ENCODE measurements at places on chromosomes 3 and 15.

DNA sequence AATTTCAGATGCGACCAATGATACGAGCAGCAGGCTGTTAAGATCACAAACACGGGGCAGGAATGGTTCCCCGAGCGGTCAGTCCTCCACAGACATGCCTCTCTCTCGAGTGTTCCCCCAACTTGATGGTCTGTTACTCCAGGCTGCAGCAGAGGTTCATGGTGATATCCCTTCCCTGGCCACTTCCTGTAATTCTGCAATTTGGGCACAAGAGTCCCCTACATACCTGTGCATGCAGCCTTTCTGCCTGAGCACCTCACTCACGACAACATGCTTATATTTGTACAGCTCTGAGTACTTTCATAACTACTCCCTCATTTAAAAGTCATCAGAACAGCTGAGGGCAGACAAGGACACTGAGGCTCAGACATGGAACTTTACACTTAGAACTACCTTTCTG, 408.1 kb upstream of the NR2F2 start:
- DNase-seq = no peak

GRCh38 chr15:67085818-67086636, 20.6 kb downstream of the SMAD3 start:
- peak; percentile 47 for DNase-seq

GRCh38 chr15:34610354-34610753, 26.9 kb upstream of the GOLGA8B start:
- DNase-seq = peak; percentile 40

GRCh38 chr15:58285212-58285920, 146.4 kb upstream of the LIPC start:
- no peak for DNase-seq

DNA sequence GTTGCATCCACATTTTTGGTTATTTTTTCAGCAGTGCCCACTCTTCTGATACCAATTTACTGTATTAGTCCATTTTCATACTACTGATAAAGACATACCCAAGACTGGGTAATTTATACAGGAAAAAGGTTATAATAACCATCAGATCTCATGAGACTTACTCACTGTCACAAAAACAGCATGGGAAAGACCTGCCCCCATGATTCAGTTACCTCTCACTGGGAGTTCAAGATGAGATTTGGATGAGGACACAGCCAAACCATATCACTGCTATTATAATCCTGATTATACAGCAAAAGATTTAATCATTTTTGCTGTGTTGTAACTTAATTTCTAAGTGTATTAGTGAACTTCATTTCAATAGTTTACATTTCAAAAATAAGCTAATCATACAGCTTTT, 6.6 kb downstream of the ZBED2 start:
- no peak for DNase-seq

- no peak for DNase-seq
These were observed 36.5 kb upstream of the DENND4A start for GRCh38 chr15:65828585-65828984.

DNA sequence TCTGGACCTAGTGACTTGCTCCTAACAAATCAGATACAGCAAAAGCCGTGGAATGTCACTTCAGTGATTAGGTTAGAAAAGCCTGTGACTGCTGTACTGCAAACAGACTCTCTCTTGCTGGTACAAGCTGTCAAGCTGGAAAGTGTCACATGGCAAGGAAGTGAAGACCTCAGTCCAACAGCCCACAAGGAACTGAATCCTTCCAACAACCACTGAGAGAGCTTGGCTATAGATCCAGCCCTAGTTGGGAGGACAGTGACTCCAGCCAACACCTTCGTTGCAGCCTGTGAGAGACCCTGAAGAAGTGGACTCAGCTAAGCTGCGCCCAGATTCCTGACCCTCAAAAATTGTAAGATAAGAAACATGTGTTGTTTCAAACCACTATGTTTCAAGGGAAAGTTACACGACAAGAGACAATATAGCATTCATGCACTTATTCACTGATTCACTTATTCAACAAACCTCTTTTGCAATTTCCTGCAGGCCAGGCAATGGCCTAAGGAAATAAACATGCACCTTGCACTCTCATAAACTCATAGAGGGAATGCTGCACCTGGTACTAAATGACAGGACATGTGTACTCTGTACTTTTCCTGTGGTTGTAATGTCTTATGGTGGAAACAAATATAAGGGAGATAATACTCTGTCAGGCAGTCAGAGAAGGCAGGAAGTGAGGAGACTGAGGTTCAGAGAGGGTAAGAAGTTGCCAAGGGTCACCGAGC, 142.9 kb downstream of the CADPS start:
- no peak for DNase-seq

DNA sequence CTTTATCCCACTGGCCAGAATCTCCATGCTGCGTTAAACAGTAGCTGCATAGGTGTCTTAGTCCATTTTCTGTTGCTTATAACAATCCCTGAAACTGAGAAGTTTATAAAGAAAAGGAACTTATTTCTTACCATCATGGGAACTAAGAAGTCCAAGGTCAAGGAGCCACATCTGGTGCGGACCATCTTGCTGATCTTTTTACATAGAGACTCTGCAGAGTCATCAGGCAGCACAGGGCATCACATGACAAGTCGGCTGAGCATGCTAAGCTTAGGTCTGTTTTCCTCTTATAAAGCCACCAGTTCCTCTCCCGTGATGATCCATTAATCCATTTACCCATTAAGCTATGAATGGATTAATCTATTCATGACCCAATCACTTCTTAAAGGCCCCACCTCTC, 22.4 kb upstream of the FAM174B start:
- DNase-seq = no peak

DNA sequence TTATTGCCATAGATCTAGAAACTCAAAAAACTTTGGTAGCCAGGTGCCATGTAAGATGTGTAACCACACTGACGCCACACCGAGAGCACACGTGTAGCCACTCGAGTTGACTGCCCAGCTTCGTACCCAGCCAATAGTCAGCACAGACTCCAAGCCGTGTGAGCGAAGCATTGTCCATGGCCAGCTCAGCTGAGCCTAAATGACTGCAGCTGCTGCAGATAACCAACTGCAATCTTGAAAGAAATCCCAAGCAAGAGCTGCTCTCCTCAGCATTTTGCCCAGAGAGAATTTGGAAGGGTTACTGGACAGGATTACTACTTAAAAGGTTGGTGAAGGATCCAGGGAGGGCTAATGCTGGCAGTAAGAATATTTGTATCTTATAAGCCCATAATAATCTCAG, 193.0 kb upstream of the THRB start:
- DNase-seq = no peak

- DNase-seq = peak; percentile 50
These were observed 24.7 kb upstream of the TIPARP start for GRCh38 chr3:156649681-156650080.

- no peak for DNase-seq
These were observed 6.2 kb upstream of the IP6K1 start for GRCh38 chr3:49792371-49793150.

DNA sequence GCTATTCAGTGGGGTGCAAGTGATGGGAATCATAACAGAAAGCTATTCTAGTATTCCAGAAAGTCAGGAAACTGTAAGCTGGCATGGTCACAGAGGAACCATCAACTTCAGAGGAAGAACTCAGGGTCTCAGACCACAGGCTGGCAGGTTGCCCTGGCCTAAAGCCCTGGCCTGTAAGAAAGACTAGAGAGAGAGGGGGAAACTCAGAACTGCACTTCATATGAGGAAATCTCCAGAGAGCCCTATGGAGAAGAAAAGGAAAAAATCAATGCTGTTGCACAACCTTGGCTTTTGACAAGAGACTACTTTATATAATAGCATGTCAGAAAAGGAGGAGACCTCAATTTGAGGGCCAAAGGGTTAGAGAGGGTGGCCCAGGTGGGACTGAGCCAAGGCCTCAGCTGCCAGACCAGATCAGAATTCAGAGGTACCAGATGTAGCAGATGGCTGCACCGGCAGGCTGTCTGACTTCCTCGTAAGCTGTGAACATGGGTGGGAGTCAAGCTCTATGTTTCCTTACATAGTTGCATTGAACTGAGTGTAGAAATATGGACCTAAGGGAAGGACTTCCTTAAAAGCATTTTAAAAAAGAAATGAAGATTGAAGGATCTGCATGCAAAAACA, 333.8 kb downstream of the PDCD6IP start:
- no peak for DNase-seq

DNA sequence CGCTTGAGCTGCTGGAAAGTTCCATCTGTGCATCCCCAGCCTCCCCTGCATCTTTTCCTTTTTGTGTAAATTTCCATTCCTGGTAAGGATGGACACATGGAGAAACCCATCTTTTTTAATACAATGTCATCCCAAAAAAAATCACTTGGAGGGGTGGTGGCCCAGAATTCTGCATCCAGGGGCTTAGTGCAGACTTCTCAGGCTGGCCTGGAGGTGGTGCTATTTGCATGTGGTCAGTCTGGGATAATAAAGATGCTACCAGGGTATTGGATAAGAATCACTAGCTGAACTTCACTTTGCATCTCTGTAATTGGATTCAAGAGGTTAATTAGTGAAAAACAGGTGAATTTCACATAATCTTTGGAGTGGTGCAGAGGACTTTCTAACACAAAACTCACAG, 1.8 kb upstream of the ZSCAN2 start:
- DNase-seq = peak; percentile 72

- no peak for DNase-seq
These were observed 13.3 kb downstream of the EBLN2 start for GRCh38 chr3:73074781-73075180.
